ENCODE measurements at places on chromosomes 7 and 10. TPM values are rescaled to one million over a fixed set of nuclear protein-coding genes. Genes with fewer than 3 reads are reported as not detected.

Gene ITGB8
- 2.4 TPM for total RNA-seq

Gene TET1
- 2.7 TPM for total RNA-seq

GRCh38 chr7:121436688-121437087 is 40.6 kb upstream of the FAM3C start:
- no peak for DNase-seq
- H3K27me3 ChIP-seq, result no peaks in the 10 kb centered on the region
- no peak overlapping the region for H3K27ac ChIP-seq
- no peaks in the 10 kb centered on the region for H3K36me3 ChIP-seq
- H3K4me1 ChIP-seq, result peaks cover 9% of the 10 kb centered on the region
- no peak overlapping the region for H3K4me3 ChIP-seq

- no peak for DNase-seq
- peaks cover 13% of the 10 kb centered on the region for H3K27me3 ChIP-seq
- H3K27ac ChIP-seq, result no peak overlapping the region
- H3K4me1 ChIP-seq, result no peaks in the 10 kb centered on the region
- no peaks in the 10 kb centered on the region for H3K36me3 ChIP-seq
- no peak overlapping the region for H3K4me3 ChIP-seq
Observed at GRCh38 chr10:117159390-117159789, 21.3 kb upstream of the VAX1 start.

- no peak overlapping the region for H3K27ac ChIP-seq
- H3K4me1 ChIP-seq, result no peaks in the 10 kb centered on the region
- H3K4me3 ChIP-seq, result no peak overlapping the region
- no peaks in the 10 kb centered on the region for H3K27me3 ChIP-seq
Observed at GRCh38 chr7:68417659-68418058, 1180.6 kb upstream of the AUTS2 start.

DNA sequence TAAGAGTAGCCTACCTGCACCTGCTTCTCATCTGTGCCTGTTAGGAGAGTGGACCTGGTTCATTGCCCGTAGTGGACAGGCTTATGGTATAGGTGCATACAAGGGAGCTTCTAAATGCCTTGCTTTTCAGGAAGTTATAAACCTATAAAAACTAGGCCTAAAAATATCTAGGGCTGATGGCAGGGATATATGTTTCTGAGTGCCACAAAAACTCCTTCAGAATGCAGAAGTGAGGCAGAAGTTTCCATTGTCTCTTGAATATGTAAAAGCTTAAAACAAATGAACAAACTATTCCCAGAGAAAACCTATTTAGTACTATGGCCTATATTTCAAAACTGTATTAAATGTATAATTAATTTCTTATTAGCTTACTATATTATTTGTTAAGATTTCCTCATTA is 91.8 kb downstream of the RNLS start:
- no peaks in the 10 kb centered on the region for H3K4me1 ChIP-seq
- no peak overlapping the region for H3K27ac ChIP-seq
- no peaks in the 10 kb centered on the region for H3K36me3 ChIP-seq
- no peaks in the 10 kb centered on the region for H3K27me3 ChIP-seq
- no peak overlapping the region for H3K4me3 ChIP-seq

- no peaks in the 10 kb centered on the region for H3K36me3 ChIP-seq
- H3K4me1 ChIP-seq, result no peaks in the 10 kb centered on the region
- DNase-seq, result no peak
- H3K4me3 ChIP-seq, result no peak overlapping the region
- no peaks in the 10 kb centered on the region for H3K27me3 ChIP-seq
Observed at GRCh38 chr10:124618470-124619073, 125.6 kb downstream of the FAM53B start.

DNA sequence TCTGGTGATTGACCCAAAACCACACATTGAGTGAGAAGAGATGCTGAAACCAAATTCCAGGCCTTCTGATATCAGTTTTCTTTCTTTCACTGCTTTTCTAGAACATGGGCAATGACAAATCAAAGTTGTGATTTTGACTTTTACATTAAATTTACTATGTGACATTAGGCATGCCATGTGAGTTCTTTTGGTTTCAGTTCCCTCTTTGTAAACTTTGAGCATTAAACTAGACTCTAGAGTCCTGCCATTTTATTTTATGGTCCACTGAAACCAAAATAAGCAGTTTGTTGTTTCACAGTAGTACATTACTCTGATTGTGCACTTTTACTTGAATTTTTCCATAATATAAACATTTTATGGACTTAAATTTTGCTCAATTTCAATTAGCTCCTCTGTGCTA is 381.1 kb upstream of the SEMA3D start:
- no peak overlapping the region for H3K27ac ChIP-seq
- DNase-seq, result no peak

Gene PIP
- total RNA-seq, result not detected

All from HCT116 (cell line).